ENCODE measurements at places on chromosomes 12 and 14.

DNA sequence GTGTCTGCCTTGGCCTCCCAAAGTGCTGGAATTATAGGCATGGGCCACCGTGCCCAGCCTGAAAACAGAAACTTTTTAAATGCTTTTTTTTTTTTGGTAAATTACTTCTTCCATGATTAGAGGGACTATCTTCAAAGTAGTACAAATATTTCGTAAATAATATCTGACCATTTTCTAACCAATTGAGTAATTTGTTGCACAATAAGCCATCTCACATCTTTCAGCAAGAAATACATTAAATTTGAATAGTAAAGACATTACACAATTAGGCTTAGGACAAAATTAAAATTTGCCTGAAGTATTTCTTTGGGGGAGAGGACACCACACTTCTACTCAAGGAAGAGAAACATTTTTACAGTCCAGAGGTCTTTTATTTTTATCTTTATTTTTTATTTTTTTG, 84.7 kb upstream of the STRN3 start:
- DNase-seq = no peak

DNA sequence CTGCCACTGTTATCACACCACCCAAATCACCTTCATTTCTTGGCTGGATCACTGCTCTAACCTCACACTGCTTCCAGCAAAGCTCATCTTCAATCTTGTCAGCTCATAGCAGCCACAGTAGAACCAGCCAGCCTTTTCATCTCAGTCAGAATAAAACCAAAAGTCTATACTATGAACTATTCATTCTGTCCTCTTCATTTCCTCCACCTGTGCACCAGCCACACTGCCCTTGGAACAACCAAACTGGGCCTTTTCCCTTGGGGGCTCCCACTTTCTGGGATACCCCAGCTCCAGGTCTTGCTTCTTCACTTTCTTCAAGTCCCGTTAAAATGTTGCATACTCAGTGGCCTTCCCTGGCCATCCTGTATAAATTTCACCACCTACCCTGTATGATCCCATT, 234.4 kb upstream of the DAAM1 start:
- no peak for DNase-seq

DNA sequence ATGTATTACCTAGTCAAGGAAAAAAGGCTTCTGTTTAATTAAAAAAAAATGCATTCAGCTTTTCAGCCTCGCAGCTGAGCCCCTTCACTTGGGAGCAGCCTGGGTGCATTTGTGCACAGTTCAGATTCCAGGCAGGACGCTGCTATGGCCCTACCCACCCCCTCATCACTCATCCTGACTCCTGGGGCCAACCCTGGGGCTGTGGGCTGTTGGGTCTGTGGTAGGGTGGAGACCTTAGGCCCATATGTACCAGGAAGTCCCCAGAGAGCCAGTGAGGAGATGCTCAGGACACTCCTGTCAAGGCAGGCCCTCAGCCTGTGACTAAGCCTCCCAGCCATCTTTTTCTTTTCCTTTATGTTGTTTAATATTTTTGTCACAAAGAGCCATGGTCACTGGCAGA, 9.3 kb upstream of the CDCA4 start:
- no peak for DNase-seq

DNA sequence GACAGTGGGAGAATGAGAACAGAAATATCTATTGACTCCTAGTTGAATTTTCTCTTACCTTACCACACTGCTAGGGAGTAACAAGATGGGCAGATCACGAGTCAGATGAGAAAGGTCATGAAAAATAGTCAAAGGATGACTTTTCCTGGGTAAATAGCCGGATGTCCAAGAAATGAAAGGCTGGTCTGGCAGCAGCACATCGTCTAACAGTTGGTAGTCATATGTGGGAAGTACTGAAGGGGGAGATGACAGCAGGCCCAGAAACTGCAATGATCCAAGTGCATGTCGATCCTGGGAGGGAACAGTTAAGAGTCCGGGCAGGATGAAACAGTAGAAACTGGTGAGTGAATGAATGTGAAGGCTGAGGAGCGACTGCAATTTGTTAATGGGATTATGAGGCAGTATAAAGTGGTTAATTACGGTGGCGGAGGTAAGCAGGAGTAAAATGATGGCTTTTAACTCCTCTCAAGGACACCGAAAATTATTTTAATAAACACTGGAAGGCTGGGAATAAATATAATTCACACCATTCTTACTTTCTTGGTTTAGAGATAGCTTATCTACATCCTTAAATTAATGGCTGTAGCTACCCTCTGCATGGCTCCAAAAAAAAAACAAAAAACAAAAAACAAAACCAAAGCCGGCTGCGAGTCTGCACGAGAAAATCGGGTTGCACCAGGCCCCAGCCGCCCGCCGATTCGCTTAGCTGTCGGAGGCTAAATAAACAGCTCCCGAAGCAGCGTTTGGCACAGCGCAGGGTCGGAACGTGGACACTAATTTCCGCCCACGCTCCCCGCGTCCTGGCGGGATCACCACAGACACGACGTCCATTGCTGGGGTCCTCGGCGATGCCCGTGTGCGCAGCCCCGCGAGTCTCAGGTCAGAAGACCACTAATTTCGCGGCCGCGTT, 1.0 kb upstream of the ERC1 start:
- no peak for DNase-seq

GRCh38 chr14:102805371-102805891, 28.2 kb downstream of the TRAF3 start:
- DNase-seq = no peak

GRCh38 chr12:114729731-114730130, 45.8 kb upstream of the TBX3 start:
- no peak for DNase-seq

- no peak for DNase-seq
Observed at GRCh38 chr12:102522768-102523167, 42.4 kb upstream of the IGF1 start.

DNA sequence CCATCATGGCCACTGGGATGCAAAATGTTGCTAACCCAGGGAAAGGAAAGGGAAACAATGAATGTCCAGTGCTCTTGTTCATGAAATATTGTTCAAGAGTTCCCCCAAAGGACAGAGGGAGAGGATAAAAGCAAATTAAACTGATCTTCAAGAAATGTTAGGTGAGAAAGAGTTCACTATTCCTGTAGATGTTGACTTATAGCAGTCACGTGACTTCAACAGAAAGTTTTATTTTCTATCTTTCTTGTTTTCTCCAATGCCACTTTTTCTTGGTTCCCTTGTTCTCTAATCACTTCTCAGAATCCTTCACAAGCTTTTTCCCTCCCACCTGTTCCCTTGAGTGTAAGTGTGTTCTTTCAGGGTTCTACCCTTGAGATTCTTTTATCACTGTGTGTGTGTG, 245.3 kb downstream of the C12orf42 start:
- no peak for DNase-seq

GRCh38 chr14:97149775-97150174, 352.6 kb downstream of the VRK1 start:
- DNase-seq = no peak

DNA sequence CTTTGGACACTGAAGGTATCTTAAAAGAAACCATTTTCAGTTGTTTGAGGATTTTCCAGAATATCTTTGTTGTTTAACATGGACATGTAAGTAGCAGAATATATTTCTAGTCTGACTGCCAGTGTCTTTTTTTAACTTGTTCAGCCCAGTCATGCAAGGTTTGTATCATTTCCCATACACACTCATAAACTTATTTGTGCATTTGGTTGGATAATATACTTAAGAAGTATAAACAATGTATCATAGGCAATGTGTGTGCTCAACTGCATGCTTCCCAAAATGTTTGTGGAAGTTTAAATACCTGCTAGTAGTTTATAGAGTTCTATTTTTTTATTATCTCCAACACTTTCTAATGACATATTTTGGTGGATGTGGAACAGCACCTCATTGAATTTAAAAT, 707.4 kb upstream of the FBXO33 start:
- DNase-seq = no peak

- no peak for DNase-seq
Observed at GRCh38 chr14:103916636-103917262, 11.5 kb upstream of the TDRD9 start.

GRCh38 chr12:8702159-8702558, 4.4 kb downstream of the RIMKLB start:
- DNase-seq = no peak

DNA sequence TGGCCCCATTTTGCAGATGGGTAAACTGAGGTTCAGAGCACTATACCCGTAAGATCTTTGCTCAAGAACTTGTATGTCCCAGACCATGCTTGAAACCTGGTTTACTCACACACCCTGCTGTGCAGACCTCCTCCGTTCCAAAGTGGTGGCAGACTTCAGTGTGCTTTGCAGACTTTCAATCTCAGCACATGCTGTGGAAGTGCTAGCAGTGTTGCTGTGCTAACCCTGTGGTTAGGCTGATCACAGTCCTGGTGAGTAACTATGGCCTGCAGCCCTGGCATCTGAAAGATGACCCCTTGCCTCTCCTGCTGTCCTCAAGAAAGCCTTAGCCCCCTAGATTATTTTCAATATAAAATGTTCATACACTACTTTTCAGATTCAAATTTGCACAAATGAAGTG, 450.6 kb downstream of the DPF3 start:
- no peak for DNase-seq

DNA sequence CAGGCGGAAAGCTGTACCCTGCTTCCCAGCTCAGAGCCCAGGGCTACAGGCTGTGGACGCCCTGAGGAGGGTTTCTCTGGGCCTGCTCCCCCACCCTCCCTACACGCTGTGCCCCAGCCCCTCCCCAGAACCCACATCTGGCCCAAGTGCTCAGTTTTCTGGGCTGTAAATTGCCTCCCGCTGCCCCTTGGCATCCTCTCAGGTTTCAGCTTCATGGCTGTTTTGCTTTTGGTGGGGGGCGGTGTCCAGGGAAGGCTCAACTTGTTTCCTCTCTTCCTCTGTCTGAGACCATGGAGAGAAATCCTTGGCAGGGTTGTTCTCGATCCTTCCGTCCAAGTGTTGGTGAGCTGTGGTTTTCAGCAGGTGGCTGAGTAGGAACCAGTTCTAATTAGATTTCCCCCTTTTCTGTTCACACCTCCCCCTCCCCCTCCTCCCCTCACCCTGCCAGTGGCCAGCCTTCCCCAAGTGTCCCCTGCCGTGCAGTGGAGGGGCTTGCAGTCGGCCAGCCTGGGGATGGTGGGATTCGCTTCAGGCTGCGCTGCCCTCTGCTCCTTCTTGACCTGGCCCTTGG, 61.8 kb downstream of the TSPAN9 start:
- DNase-seq = no peak

- DNase-seq = no peak
Observed at GRCh38 chr12:24012528-24012927, 63.1 kb upstream of the SOX5 start.

GRCh38 chr12:106975993-106976658, 10.8 kb downstream of the MTERF2 start:
- no peak for DNase-seq

DNA sequence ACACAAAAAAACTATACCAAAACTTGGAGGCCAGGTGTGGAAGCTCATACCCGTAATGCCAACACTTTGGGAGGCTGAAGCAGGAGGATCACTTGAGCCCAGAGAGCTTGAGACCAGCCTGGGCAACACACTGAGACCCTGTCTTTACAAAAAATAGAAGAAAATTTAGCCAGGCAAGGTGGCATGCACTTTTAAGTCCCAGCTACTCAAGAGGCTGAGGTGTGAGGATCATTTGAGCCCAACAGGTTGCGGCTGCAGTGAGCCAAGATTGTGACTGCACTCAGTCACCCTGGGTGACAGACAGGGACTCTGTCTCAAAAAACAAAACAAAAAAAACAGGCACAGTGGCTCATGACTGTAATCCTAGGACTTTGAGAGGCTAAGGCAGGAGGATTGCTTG, 75.4 kb downstream of the RNF34 start:
- no peak for DNase-seq

- DNase-seq = no peak
Observed at GRCh38 chr12:77549383-77550128, 281.1 kb upstream of the NAV3 start.

DNA sequence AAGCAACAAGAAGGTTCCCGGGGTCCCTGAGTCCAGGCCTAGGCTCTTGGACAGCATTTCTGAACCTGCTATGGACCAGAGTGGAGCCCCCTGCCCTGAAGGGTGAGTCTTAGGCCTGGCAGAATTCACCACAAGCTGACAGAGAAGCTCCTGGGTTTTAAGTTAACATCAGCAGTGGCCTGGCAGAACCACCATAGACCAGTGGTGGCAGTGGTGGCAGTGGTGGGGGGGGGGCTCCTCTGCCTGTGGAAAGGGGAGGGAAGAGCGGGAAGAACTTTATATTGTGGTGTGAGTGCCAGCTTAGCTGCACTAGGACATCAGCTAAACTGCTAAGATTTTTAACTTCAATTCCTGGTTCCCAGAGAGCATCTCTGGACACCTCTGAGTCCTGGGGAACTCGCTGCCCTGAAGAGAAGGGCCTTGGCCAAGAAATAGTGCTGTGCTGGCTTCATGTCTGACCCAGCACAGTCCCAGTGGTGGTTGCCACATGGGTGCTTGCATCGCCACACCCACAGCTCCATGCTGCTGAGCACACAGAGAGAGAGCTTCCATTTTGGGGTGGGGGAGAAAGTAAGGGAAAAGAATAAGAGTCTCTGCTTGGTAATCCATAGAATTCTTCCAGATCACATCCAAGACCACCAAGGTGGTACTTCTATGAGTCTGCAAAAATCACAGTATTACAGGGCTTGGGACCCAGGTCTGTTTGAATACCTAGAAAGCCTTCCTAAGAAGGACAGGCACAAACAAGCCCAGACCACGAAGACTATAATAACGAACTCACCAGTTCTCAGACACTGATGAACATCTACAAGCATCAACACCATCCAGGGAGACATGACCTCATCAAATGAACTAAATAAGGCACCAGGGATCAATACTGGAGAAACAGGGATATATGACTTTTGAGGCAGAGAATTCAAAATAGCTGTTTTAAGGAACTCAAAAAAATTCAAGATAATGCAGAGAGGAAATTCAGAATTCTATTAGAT, 20.4 kb upstream of the RNF212B start:
- no peak for DNase-seq

DNA sequence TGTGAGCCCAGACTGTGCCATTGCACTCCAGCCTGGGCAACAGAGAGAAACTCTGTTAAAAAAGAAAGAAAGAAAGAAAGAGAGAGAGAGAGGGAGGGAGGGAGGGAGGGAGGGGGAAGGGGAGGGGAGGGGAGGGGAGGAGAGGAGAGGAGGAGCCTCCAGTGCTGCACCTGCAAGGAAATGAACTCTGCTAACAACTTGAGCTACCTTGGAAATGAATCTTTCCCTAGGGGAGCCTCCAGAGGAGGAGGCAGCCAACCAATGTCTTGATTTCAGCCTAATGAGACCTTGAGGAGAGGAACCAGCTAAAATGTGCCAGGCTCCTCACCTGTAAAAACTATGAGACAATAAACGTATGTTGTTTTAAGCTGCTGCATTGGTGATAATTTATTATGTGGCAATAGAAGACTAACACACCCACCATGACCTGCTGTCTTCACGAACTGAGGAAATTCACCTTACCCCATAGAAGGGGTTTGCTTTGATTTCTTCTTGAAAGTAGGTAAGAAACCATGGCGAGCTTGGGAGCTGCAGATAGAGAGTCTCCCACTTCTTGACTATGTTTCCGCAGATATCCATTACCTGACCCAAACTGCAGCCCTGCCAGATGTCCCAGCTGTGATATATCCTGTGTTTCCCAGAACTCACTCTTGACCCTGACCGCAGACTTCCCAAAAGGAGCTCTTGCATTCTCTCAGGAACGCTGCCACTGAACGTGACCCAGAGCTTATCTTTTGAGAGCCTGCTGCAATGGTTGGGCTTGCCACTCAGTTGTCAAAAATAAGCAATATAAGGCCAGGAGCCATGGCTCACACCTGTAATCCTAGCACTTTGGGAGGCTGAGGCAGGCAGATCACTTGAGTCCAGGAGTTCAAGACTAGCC, 31.5 kb upstream of the TMPO start:
- no peak for DNase-seq

- DNase-seq = no peak
Observed at GRCh38 chr12:58105225-58106119, 164.1 kb downstream of the ATP23 start.
